GM04504 (cell line): ENCODE measurements at places on chromosomes 6 and 20.

DNA sequence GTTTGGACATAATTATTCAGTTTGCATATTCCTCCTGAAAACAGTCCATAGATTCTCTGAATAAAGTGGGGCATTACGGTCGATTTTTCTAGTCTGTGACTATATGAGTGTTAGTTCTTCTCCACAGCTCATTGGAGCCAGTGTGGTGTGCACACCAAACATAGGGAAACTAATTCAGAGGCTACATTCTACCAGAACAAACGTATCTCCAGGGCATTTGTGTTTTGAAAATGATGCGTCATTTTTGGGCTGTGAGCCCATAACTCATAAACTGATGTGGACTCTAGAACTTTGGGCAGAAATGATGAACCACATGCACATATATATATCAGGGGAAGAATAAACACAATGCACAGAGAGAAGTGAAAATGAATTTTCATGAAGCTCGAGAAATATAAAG, 41.8 kb downstream of the C6orf58 start:
- no peak for DNase-seq

DNA sequence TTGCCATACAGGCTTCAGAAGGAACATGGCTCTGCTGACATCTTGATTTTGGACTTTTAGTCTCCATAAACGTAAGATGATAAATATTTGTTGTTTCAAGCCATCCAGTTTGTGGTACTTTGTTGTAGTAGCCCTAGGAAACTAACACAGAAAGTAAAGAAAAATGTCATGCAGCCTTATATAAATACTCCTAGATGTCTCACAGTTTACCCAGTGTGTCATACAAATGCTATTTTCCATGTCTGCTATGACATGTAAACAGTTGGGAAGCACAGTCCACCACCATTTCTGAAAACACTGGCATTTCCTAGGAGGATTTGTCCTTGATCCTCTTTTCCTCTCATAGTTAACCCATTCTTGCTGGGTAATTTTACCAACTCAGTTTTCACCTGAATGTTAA, 30.6 kb upstream of the ME1 start:
- no peak for DNase-seq

GRCh38 chr6:89272596-89272995, 42.5 kb downstream of the GABRR2 start:
- DNase-seq, result no peak

- DNase-seq, result no peak
These were observed 98.5 kb downstream of the LY86 start for GRCh38 chr6:6686748-6687601.

DNA sequence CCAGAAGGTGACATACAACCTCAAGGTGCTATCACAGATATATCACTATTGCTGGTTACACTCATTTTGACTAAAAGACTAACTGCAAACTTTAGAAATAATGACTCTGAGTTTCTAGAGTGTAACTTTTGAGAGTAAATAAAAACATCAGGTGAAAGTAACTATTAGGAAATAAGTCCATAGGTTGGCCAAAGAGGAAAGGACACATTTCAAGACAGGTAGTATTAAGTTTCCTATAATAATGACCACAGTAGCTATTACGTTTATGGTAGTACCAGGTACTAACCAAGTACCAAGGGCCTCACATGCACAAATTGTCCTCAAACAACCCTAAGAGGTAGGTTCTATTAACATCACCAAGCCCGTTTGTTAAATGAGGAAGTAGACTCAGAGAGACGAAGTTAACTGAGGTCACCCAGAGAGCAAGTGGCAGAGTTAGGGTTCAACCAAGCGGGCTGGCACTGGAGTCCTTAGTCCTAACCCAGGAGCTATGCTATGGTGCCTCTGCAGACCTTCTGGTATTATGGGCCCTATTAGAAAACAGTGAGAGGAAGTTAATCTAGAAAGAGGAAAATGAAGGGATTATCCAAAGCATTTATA, 36.8 kb downstream of the HEBP2 start:
- no peak for DNase-seq
